ENCODE measurements at places on chromosomes 16 and 17.

- no peak for DNase-seq
Observed at GRCh38 chr16:78538919-78539318, 439.5 kb downstream of the WWOX start.

GRCh38 chr17:74960570-74961342 is 11.8 kb downstream of the HID1 start:
- no peak for DNase-seq

DNA sequence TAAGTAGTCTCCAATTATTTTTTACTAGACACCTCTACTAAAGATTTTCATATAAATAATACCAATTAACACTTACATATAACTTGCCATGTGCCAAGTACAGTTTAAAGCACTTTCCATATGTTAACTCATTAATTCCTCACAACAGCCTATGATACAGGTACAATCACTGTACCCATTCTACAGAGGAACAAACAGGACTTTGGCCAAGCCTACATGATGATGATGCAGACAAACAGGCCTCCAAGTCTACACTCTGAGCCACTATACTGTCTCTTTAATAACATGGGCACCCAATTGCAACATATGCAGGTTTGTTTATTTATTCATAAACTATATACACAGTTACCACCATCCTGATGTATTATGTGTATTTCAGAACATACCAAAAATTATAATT is 46.0 kb downstream of the TOX3 start:
- DNase-seq = no peak

- DNase-seq = no peak
Observed at GRCh38 chr16:5885521-5885920, 787.9 kb upstream of the EEF2KMT start.

DNA sequence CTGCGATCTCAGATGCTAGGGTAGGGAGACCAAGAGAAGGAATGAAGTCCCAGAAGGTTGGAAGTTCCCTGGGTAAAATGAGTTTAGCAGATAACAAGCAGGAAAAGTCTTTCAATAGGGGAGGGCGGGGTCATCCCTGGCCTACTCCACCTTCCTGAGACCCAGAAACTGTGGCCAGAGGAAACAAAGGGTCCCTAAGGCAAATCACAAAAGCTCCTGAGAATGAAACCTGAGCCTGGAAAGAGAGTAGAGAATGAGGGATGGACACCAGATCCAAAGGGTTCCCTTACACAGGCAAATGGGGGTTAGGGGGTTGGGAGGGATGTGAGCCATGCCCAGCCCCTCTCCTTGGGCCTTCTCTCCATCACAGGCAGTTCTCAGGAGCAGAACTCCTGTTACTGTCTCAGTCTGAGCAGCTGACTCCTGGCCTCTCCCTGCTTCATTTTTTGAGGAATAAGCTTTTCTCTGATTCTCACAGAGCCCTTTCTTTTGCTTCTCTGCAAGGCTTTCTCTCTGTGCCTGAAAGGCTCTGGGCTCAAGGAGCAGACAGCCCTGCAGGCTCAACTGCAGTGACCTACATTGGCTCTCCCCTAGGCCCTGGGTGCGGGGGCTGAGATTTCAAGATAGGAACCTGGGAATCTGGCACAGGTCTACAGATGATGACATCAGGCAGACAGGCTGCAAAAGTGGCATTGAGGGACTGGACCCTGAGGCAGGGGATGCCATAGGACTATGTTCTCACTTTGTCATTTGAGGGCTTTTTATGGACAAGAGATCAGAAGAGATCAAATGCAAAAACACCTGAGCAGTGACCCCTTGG is 9.8 kb upstream of the NR1D1 start:
- DNase-seq = no peak

DNA sequence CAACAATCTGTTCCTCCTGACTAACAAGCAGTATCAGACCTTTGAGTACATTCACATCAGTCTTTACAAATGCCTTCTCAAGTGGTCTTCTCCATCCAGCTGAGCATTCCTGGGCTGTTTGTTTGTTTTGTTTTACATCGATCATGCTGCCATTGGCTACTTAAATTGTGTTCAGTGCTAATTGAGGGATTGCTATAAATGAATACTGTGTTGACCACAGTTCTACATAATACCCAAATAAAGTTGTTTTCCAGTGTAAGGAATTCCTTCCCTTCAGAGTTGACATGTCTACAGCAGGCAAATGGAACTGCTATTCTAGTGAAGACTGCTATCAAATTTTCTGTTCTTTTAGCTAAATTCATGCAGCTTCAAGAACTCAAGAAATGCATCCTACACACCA is 3.2 kb downstream of the CDH8 start:
- no peak for DNase-seq

DNA sequence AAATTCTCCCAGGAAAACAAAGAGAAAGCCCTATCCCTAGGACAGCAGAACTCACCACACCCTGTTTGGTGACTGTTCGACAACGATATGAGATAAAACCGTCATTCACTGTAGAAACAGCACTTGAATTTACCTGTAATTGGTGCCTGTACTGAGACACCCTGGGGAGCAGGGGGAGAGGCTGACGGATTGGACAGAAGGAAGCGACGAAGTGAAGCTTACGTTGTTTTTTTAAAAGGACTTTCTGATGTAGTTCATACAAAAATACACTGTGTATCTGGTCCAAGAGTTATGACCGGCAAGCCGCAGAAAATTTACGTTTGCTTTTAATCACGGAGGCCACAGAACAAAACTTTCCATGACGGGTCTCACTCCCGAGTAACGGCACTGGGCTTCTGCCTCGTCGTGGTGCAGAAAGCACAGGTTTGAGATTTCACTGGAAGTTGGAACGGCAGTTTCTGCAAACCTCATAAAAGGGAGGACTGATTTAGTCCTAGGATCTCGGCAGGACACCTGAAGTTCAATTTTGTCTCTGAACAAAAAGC is 9.7 kb downstream of the NXN start:
- DNase-seq = no peak

- DNase-seq = no peak
Observed at GRCh38 chr16:66135421-66135831, 231.1 kb upstream of the CDH5 start.

DNA sequence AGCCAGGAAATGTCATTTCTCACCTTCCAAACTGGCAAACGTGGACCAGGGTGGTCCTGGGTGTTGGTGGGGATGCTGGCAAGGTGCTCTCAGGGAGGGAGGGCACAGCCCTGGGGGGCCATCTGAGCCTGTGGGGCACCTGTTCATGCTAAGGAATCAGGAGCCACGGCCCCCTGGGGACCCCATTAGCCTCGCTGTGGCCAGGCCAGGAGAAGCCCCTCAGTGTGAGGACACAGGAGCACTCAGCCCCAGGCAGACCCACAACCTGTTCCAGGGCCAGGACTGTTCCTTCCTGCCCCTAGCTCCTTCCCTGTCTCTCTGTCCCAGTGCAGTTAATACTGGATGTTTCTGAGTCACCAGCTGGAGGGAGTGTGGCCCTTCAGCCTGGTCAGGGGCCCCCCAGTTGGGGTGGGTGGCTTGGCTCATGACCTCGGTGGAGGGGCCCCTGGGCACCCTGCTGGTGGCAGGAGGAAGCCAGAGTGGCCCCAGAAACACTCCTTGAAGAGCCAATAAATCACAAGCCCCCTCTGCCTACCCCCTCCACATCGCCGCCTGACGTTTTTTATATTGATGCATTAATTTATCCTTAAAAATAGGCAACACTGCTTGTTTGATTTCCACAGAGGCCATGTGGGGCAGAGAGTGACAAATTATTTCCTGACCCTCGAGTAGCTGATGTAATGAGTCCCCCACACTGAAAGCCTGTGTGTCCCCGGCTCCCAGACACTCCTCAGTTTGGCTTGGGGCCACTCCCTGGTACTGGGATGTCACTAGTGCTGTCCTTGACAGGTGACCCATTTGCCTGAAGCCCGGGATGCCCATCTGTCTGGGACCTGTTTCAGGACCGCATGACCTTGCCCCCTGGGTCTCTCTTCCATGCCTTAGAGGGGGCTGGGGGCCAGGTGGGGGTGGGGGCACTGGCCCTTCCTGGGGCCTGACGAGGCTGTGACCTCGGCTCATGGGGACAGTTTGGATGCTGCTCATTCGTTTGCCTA is 22.3 kb downstream of the ACTG1 start:
- DNase-seq = no peak

DNA sequence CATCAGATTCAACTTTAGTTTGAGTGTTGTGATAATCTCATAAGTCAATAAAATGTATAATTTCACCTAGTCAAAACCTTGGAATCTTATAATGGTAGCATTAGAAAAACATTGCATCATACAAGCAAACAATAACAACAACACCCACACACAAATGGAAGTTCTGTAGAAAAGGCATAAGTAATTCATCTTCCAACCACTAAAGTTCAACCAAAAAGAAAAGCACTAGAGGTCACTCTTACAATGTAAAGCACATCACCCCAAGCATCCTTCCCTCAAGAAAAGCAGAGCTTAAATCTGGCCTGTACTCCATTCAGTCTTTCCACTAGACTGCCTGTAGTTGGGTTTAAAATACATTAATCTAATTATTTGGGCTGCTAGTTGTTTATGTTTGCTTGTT is 1.8 kb downstream of the CNTNAP4 start:
- DNase-seq = no peak

- DNase-seq = no peak
Observed at GRCh38 chr16:2687531-2688308, 5.4 kb downstream of the KCTD5 start.

GRCh38 chr17:11293480-11293879 is 52.5 kb downstream of the SHISA6 start:
- DNase-seq = no peak

GRCh38 chr16:88461331-88462269 is 8.5 kb downstream of the ZFPM1 start:
- DNase-seq = no peak

DNA sequence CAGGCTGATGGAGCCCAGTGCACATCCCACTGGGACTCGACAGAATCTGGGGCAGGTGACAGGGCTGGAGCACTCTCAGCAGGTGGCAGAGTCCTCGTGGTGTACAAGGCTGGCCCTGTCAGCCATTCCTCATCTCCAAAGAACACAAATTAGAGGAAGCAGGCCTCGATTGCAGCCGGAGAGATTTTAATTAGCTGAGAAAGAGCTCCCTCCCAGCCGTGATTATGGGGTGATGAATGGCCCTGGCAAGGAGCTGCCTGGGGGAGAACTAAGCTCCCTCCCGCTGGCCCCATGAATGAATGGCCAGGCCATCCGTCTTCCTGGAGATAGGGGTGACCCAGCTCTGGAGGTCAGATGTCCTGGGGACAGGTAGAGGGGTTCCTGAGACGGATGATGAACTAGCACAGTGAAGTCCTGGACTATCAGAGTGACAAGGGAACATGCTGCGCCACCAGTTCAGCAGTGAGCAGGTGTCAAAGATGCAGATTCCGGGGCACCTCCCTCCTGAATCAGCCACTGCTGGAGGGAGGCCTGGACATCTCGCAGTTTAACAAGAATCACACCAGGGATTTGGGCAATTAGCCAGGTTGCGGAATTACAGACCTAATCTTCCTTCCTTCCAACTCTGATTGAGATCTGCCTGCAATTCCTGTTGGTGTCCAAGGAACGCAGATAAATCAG is 35.5 kb downstream of the PIMREG start:
- no peak for DNase-seq

GRCh38 chr17:72955391-72956140 is 136.9 kb downstream of the SLC39A11 start:
- DNase-seq = no peak

DNA sequence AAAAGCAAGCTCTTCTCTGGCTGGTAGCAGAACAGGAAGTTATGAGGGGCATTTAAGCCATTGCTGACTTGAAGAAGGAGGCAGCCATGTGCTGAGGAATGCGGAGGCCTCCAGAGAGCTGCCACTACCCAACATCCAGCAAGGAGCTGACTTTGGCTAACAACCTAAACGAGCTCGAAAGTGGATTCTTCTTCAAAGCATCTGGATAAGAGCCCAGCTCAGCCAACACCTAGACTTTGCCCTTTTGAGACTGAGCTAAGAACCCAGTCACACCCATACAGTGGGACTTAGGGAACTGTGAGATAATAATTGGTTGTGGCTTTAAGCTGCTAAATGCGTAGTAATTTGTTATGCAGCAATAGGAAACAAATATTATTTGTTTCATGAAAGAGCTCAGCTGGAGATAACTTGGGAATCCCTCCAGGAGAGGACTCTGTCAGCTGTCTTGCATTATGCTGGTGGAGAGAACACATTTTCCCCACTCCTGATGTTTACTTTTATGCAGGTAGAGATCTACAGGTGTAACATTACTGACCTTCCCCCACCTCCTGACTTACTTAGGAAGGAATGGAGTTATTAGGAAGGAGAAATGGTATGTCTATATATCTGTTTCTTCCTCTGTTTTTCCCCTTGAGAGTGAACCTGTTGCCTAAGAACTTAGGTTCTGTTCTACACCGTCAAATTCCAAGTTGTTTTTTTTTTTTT is 52.7 kb upstream of the ZNF629 start:
- no peak for DNase-seq

DNA sequence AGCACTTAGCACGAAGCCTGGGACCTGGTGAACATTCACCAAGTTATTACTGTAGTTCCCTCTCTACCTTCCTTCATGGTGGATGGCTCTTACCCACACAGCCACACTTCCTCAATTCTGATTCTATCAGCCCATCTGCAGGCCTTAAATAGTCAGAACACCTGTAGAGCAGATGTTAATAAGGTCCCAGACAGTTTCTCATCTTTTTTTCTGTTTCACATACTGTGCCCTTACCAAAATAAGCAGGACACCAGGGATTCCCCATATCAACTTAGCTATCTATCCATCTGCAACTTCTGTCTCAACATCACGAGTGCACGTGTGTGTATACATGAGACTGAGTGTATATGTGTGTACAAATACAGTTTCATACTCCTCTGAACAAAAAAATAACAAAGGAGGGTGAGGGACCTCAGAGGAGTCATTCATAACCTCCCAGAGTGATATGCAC is 2.8 kb downstream of the RECQL5 start:
- DNase-seq = no peak

GRCh38 chr16:879461-879861 is 78.9 kb upstream of the GNG13 start:
- DNase-seq = no peak

DNA sequence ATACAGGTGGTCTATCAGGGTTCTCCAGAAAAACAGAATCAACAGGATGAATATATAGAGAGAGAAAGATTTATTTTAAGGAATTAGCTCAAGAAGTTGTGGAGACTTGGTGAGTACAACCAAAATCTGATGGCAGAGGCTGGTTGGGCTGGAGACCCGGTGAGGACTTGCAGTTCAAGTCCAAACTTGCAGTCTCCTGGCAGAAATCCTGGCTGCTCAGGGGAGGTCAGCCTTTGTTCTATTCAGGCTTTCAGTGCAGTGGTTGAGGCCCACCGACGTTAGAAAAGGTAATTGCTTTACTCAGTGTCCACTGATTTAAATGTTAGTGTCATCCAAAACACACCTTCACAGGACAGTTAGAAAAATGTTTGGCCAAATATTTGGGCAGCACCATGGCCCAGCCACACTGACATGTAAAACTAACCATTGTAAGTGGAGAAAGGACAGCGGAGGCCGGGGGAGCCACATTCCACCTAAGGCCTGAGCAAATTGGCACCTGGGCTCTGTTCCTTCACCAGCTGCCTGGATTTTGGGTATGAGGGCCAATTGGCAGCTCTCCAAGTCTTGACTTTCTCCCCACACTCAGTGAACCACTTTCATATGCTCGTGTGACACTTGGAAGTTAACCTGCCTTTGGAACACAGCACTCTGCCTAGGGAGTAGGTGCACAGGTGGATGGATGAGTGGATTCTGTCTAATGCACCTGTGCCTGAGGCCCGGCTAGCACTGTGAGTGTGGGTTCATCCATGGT is 54.7 kb downstream of the CACNG5 start:
- no peak for DNase-seq
